ENCODE measurements at places on chromosomes 2 and 18.
A peak's percentile ranks its signal among the peaks of the same experiment; 100 is the strongest.

DNA sequence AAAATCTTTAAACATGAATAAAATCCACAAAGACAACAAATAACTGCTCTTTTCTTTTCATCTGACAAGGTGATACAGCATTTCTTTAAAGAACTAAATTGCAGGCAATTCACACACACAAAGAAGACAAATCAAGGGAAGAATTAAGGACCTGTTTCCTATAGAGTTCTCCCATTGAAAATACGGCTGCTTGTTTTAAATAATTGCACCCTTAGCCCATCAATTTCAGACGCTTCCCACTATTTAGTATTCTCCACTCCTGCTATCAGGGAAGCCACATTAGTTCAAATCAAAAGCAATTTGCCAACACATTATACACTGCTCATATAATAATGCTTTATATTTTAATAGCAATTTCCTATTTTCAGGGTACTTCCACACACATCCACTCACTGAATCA, 11.3 kb downstream of the CMPK2 start:
- no peak overlapping the region for H3K4me3 ChIP-seq
- H3K27me3 ChIP-seq: no peaks in the 10 kb centered on the region
- no peak for DNase-seq
- no peak overlapping the region for H3K27ac ChIP-seq

- no peak overlapping the region for H3K4me3 ChIP-seq
- no peaks in the 10 kb centered on the region for H3K36me3 ChIP-seq
- H3K27ac ChIP-seq: no peak overlapping the region
These were observed 18.7 kb downstream of the SH3BP4 start for GRCh38 chr2:234970477-234970882.

GRCh38 chr18:55100817-55101457, 141.7 kb upstream of the CCDC68 start:
- H3K27ac ChIP-seq: no peak overlapping the region
- H3K4me3 ChIP-seq: no peak overlapping the region
- H3K27me3 ChIP-seq: no peaks in the 10 kb centered on the region
- no peak for DNase-seq
- no peaks in the 10 kb centered on the region for H3K4me1 ChIP-seq

DNA sequence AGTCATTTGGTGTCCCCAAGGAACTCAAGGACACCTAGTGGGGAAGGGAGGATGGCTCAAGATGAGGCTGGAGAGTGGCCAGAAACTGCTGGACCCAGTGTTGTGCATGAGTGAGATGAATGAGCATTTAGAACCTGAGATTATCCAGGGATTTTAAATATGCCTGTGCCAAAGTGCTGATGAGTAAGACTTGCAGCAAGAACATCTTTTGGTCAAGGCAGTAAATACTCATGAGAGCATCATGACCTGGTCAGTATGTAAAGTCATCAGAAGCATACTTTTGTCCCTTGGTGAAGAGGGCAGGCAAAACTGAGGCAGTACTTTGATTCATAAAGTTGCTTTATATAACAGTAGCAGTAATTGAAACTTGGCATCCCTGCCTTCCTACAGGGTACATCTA, 3.1 kb upstream of the SPP2 start:
- H3K4me1 ChIP-seq: no peaks in the 10 kb centered on the region
- H3K36me3 ChIP-seq: no peaks in the 10 kb centered on the region
- H3K4me3 ChIP-seq: no peak overlapping the region
- no peaks in the 10 kb centered on the region for H3K27me3 ChIP-seq
- no peak overlapping the region for H3K27ac ChIP-seq
- no peak for DNase-seq

DNA sequence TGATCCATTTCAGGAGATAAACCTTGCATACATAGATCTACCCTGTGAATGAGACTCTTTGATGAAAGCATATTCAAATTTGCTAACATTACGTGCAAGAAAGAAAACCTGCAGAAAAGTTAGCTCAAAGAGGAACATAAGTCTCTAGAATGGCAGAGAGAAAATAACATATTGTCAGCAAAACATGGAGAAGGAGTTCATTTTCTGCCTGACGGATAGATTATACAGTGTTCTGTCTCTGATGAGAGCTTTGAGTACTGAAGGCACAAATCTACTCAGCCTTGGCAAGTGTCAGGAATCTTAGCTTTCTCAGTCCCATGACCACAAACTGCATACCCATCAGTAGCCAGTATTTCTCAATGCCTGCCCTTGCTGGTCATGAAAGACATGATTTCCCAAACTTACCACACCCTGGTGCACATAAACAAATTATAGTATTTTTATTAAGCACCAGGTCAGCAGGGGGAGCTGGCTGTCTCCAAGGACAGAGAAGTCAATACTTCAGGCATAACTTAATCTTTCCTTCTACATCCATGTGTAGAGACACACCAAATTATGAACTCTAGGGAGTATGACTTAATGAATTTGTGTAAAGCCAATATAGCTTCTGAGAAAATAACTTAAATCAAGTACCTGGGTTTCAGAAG, 401.2 kb upstream of the SOX11 start:
- H3K4me3 ChIP-seq: no peak overlapping the region
- no peaks in the 10 kb centered on the region for H3K4me1 ChIP-seq
- no peaks in the 10 kb centered on the region for H3K36me3 ChIP-seq
- no peaks in the 10 kb centered on the region for H3K27me3 ChIP-seq
- no peak overlapping the region for H3K27ac ChIP-seq

GRCh38 chr2:218325566-218326160, 31.0 kb upstream of the CATIP start:
- peak overlapping the region; percentile 93 for H3K27ac ChIP-seq
- peaks cover 93% of the 10 kb centered on the region for H3K4me1 ChIP-seq
- no peak for DNase-seq

DNA sequence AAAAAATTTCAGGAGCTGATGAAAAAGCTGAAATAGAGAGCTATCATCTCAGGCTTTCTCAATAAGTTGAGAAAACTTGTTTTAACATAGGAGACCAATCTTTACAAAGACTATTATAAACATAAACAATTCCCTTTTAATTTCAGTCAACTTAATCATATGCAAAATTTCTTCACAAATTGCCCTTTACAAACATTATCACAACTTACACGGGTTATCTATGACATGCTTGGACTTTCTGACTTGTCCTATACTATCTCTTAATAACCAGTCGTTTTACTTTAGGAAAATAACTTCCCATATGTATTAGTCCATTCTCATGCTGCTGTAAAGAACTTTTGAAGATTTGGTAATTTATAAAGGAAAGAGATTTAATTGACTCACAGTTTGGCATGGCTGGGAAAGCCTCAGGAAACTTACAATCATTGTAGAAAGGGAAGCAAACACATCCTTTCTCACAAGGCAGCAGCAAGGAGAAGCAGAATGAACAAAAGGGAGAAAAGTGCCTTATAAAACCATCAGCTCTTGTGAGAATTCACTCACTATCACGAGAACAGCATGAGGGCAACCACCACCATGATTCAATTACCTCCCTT, 1583.7 kb upstream of the CELF4 start:
- H3K27ac ChIP-seq: no peak overlapping the region
- no peaks in the 10 kb centered on the region for H3K36me3 ChIP-seq
- DNase-seq: no peak
- H3K27me3 ChIP-seq: no peaks in the 10 kb centered on the region

- no peaks in the 10 kb centered on the region for H3K36me3 ChIP-seq
- H3K27me3 ChIP-seq: no peaks in the 10 kb centered on the region
- peaks cover 5% of the 10 kb centered on the region for H3K4me1 ChIP-seq
These were observed 211.0 kb downstream of the TGIF1 start for GRCh38 chr18:3660739-3661515.

- H3K27ac ChIP-seq: no peak overlapping the region
- H3K4me1 ChIP-seq: no peaks in the 10 kb centered on the region
- no peak overlapping the region for H3K4me3 ChIP-seq
- H3K27me3 ChIP-seq: no peaks in the 10 kb centered on the region
- no peaks in the 10 kb centered on the region for H3K36me3 ChIP-seq
These were observed 406.2 kb downstream of the NUP35 start for GRCh38 chr2:183530333-183530901.

GRCh38 chr2:173239644-173240043, 115.0 kb upstream of the CDCA7 start:
- H3K4me1 ChIP-seq: no peaks in the 10 kb centered on the region
- no peak overlapping the region for H3K27ac ChIP-seq
- H3K27me3 ChIP-seq: no peaks in the 10 kb centered on the region
- DNase-seq: no peak

GRCh38 chr2:127061375-127062273, 45.3 kb downstream of the BIN1 start:
- no peaks in the 10 kb centered on the region for H3K4me1 ChIP-seq
- no peak for DNase-seq
- H3K27me3 ChIP-seq: no peaks in the 10 kb centered on the region
- no peak overlapping the region for H3K4me3 ChIP-seq

DNA sequence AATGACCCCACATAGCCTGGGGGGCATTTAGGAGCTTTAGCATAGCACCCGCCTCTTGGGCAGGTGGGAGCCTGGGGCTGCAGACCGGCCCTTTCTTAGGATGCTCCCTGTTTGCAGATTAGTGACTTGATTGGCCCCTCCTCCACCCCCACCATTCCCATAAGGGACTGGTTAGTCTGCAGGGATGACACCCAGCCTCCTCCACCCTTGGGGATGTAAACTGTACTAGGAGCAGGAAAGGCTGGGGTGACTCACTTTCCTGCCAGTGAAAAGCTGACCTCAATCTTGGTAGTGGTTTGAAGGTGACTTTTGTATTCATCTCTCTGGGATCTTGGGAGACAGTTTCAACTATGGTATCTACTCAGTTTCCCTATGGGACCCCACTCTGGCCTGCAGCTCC, 24.2 kb downstream of the CTIF start:
- no peak overlapping the region for H3K27ac ChIP-seq
- no peaks in the 10 kb centered on the region for H3K4me1 ChIP-seq
- no peaks in the 10 kb centered on the region for H3K27me3 ChIP-seq
- no peak for DNase-seq
- H3K4me3 ChIP-seq: no peak overlapping the region

DNA sequence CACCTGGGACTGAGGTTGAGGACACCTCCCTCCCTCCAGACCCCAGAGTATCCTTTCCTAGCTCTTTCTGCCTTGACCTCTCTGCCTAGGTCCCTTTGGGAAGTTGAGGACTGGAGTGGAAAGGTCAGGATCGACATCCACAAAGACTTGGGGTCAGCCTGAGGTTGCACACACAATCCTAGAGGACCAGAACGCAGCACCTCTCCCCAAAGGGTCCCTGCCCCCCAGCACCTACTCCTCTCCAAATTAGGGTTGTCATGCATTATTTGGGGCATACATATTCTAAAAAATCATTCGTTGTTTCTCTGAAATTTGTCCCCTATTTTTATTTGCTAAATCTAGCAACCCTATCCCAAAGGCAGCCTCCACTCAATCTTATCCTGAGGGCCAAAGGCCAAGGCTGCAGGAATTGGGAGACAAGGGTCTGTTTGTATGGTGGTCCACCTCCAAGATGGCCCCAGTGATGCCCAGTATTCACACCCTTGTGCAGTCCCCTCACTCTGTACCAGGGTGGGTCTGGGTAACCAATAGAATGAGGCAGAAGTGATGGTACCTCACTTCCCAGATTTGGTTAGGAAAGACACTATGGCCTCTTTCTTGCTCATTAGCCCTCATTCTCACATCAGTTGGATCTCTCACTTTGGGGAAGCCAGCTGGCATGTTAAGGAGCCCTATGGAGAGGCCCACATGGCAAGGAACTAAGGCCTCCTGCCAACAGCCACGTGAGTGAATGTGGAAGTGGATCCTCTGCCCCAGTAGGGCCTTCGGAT, 3.5 kb upstream of the CHRNG start:
- no peak overlapping the region for H3K27ac ChIP-seq
- peaks cover 5% of the 10 kb centered on the region for H3K27me3 ChIP-seq
- no peak for DNase-seq
- peaks cover 16% of the 10 kb centered on the region for H3K4me1 ChIP-seq

DNA sequence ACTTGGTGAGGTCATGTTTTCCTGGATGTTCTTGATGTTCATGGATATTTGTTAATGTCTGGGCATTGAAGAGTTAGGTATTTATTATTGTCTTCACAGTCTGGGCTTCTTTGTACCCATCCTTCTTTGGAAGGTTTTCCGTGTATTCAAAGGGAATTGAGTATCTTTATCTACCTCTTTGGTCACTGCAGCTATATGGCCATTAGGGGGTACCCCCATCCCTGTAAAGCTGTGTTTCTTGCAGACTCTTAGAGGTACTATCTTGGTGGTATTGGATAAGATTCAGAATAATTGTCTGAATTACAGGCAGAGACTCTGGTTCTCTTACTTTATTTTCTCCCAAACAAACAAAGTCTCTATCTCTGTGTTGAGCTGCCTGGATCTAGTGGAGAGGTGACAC, 401.6 kb upstream of the FSIP2 start:
- no peak overlapping the region for H3K4me3 ChIP-seq
- no peak for DNase-seq
- no peaks in the 10 kb centered on the region for H3K27me3 ChIP-seq
- H3K27ac ChIP-seq: no peak overlapping the region

DNA sequence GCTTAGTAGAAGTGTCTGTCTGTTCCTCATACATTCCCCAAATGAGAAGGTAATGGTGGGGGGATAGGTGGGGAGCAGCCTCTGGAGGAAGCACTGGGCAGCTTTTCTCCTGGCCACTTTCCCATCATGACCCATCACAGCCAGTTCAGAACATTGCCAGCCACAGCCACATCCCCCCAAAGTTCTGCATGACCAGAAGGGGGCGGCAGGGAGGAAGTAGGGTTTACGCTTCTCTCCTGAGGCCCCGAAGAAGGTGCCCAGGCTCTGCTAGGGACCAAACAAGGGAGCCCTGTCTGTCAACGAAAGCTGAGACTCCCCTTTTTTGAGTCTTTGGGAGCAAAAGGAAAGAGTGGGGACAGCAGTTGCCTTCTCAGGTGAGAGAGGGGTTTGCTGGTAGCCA, 7.7 kb downstream of the IGFBP5 start:
- no peaks in the 10 kb centered on the region for H3K36me3 ChIP-seq
- H3K4me3 ChIP-seq: no peak overlapping the region
- peak; percentile 75 for DNase-seq
- no peaks in the 10 kb centered on the region for H3K27me3 ChIP-seq
- no peak overlapping the region for H3K27ac ChIP-seq

GRCh38 chr2:139064159-139064558, 284.0 kb upstream of the NXPH2 start:
- H3K4me1 ChIP-seq: no peaks in the 10 kb centered on the region
- H3K4me3 ChIP-seq: no peak overlapping the region
- H3K27ac ChIP-seq: no peak overlapping the region

GRCh38 chr18:63283305-63284094, 36.1 kb downstream of the BCL2 start:
- no peak for DNase-seq
- peak overlapping the region; percentile 84 for H3K27ac ChIP-seq
- peaks cover 24% of the 10 kb centered on the region for H3K36me3 ChIP-seq
- no peaks in the 10 kb centered on the region for H3K27me3 ChIP-seq
- peaks cover 93% of the 10 kb centered on the region for H3K4me1 ChIP-seq

DNA sequence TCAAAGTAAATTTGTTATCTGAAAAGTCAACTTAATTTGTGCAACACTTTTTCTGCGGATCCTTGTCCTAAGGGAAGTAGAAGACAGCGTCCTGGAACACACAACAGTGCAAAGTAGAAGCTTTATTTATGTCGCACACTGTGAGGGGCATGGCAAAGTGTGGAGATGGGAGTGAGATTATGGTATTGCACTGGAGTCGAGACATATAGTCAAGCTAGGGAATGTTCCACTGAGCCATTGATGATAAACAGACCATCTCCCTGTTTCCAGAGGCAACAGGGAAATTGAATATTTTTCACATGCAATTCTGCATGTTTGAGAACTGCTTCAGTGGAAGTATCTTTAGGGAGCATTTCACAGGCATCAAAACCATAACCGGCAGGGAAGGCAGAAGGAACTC, 46.2 kb downstream of the LRRTM1 start:
- H3K27ac ChIP-seq: no peak overlapping the region
- no peak overlapping the region for H3K4me3 ChIP-seq
- H3K36me3 ChIP-seq: no peaks in the 10 kb centered on the region
- DNase-seq: no peak

- no peaks in the 10 kb centered on the region for H3K4me1 ChIP-seq
- DNase-seq: no peak
- no peak within 1 kb of the TSS for H3K4me3 ChIP-seq
- H3K27me3 ChIP-seq: no peaks in the 10 kb centered on the region
- H3K27ac ChIP-seq: no peak within 1 kb of the TSS
These were observed at the start of gene AGXT for GRCh38 chr2:240868286-240869108. Gene AGXT (plus strand): TSS chr2:240868824. CDS start chr2:240868866, 42 bp downstream.

Measured in Karpas-422 (cell line).